ENCODE measurements at places on chromosomes 1 and 21. TPM values are rescaled to one million over a fixed set of nuclear protein-coding genes. Genes with fewer than 3 reads are reported as not detected.

- no peak for DNase-seq
Measured at GRCh38 chr1:41679531-41679930, 195.0 kb upstream of the EDN2 start.

- no peak for DNase-seq
Measured at GRCh38 chr1:245615001-245615400, 460.2 kb downstream of the KIF26B start.

- no peak for DNase-seq
Measured at GRCh38 chr21:44304877-44305293, 5.0 kb downstream of the PFKL start.

- DNase-seq: no peak
Measured at GRCh38 chr1:186609183-186609582, 71.0 kb downstream of the PTGS2 start.

GRCh38 chr1:6133146-6133895, 46.8 kb downstream of the CHD5 start:
- DNase-seq: no peak

LORICRIN gene
- total RNA-seq: not detected

DNA sequence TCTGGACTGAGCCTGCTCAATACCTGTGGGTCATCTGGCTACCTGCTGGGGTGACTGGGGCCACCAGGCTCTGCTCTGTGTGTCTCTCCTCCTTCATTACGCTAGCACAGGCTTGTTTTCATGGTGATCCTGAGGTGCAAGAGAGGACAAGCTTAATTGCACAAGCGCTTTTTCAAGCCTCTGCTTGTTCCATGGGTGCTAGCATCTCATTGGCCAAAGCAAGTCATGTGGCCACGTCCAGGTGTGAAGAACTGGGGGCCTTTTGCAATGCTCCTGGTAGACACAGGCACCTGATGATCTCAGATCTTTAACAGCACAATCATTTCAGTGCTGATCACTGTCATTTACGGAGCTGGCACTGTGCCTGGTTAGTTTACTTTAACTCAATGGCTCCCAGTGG, 114.6 kb downstream of the KAZN start:
- no peak for DNase-seq

- DNase-seq: no peak
Measured at GRCh38 chr1:184504040-184504954, 117.5 kb downstream of the C1orf21 start.

DNA sequence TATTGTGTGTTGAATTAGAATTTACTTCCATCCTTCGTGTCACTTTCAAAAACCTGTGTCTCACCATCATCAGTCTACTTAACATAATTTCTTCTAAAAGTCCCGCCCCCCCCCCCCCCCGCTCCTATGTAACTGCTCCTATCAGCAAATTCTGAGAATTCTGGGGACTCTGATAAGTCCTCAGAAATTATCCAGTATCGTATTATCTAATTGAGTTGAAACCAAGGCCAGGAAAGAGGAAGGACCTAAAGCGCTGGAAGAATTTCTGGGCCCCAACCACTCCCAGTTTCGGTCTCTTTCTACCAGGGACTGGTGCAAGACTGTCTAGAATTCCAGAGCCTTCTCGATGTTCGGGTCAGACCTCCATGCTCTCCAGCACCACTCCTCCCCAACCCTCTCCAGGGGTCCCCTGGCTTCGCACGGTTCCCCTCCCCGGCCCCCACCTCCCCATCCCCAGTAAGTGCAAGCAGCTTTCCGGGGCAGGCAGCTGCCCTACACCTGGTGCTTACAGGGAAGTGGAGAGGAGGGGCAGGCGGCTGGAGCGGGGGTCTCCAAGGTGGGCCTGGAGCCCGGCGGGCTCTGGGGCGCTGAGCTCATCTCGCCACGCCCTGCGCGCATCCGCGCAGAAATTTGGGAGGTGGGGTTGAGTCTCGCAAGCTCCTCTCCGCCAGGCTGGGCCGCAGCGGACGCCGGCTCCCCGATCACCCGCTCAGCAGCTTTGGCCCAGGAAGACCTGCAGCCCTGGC, 16.0 kb upstream of the ZNF496 start:
- no peak for DNase-seq

DNA sequence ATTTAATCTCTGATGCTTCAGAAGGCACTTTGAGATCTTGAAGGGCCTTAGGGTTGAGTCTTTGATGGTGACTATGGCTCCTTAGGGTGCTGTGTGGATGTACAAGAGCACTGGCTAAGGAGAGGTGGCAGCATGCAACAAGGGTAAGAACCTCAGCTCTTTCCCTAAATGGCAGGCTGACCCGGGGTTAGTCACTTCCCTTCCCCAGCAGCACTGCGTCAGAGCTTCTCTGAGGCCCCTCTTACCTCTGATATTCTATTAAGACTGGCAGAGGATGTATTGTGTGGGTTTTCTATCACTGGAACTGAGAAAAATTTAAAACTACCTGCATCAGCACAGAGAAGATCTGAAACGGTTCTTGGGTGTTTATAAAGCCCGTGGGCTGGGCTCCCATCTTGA, 11.8 kb downstream of the C1orf116 start:
- no peak for DNase-seq

GRCh38 chr1:101364370-101365120, 127.7 kb downstream of the S1PR1 start:
- DNase-seq: no peak

DNA sequence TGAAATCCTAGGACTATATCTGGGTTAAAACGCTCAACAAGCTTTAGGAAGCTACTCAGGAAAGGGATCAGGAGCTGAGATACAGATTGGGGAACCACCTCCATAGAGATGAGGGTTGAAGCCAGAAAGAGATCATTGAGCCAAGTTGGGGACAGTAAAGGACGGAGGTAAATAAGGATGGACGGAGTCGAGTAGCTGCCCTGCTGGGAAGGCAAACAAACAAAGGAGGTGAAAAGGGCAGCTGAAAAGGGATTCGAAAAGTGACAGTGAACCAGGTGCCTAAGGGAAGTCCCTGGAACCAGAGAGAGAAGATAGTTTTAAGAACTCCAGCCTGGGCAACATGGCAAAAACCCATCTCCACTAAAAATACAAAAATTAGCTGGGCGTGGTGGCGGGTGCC, 6.3 kb upstream of the CAMSAP2 start:
- DNase-seq: no peak

DNA sequence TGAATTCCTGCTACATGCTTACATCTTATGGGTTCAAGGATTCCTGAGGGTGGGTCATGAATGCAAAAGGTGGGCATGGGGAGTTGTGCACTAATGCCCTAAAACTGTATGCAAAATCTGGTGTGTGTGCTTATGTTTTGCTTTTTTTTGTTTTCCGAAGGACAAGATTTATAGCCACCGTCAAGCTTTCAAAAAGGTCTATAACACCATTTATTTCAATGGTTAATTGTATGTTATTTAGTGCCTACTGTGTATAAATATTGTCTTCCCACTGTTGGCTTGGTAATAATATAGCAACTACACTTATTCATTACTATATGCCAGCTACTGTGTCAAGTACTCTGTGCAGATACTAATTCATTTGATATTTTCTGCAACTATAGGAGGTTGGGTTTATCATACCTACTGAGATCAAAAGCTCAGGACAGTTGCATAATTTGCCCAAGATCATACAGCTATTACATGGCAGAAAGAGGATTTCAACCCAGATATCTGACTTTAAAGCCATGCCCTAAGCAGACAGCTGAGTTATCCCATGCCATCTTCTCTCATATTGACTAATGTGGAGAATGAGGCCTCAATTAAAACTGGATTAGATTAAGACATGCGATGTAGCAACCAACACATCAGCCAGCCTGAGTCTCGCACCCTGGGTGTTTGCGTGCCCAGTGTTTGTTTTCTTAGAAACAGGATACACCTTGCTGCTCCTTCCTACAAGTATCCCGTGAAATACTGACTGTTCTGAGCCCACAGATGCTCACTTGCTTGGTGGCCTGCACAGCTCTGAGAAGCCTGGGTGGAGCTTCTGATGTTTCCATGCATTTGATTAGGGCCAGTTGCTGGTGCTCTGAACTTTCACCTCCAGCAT, 34.6 kb downstream of the GADD45A start:
- DNase-seq: no peak

GRCh38 chr1:59015708-59016107, 231.9 kb upstream of the JUN start:
- DNase-seq: no peak

DNA sequence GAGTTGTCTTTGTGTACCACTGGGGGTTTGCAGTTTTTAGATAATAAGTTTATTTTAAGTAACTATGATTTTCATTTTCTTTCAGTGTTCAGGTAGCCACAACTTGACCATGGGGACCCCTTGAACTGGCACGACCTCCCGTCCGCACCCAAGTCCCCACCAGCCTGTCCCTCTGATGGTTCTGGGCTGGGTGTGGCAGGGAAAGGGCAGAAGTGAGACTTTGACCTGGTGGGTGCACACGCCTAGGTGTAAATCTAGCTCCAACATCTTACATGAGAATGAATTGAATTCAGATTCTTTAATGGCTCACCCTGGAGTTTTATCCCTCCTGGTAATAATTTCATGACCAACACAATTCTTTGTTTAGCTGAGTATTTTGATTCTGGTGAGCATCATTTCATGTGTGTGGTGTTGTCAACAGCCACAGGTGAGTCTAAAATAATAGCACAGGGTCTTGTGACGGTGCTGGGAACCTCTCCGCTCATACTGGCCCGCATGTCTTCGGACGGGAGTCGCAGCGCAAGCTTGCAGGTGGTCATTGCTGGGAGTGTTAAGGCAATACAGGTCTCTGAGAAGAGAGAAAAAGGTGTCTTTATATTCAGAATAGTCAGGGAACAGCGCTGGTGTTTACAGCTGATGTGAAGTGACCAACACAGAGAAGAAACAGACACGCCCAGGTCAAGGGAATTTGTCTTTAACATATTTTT, 50.8 kb upstream of the POFUT2 start:
- no peak for DNase-seq

CD1B gene
- not detected for total RNA-seq

GRCh38 chr1:10556430-10557005, 81.8 kb downstream of the PEX14 start:
- DNase-seq: no peak

LCE3D gene
- not detected for total RNA-seq

DNA sequence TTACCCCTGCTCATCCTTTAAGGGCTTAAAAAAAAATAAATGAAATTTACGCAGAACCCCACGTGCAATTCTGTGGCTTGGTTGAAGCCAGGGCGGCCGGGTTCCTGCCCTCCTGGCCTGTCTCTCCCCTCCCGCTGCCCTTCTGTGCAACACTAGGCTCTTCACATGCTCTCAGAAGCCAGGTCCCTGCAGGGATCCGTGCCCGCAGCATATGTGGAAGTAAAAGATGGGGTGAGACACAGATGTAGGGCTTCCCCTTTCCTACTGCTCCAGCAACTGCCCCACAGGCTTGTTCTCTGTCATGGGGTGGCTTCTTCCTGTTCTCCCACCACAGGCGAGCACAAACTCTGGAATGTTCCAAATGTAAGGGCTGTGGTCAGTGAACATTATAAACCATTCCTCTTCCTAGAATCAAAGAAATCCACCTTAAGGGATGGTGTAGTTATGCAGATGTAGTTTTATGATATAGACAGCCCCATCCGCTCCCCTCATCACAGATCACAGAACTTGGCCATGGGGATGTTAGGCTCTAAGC, 535.4 kb downstream of the KIF26B start:
- DNase-seq: no peak

- no peak for DNase-seq
Measured at GRCh38 chr1:145786271-145786670, 37.6 kb downstream of the RNF115 start.

GRCh38 chr1:18505666-18506065, 24.9 kb downstream of the KLHDC7A start:
- no peak for DNase-seq

DNA sequence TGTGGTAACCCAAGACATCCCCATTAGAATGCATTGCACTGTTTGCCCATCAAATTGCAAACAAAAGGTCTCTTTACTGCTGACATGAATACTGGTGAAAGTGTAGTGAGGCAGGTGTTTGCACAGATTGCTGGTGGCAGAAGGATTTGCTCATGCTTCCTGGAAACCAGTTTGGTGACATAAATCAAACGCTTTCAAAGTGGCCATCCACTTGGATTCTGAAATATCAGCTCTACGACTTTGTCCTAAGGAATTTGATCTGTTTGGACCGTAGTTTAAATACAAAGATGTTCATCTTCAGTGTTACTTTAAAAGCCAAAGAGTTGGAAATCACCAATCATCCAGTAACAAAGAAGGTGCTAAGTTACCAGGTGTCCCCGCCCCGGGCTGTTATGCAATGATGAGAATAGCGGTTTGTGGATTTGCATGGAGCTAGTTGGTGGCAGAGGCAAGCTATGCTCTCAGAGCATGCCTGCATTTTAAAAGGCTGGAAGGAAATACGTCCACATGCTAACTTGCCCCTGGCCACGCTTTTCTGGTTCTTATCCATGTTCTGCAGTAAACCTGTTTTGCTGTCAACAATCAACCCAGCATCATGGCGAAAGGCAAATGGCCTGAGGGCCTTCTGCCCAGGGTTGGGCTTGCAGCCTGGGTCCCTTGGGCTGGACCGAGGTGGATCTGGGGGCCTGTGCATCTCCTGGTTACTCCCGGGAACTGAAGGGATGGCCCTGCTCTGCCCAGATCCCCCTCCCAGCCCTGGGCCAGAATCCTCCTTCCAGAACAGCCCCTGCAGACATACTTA, 49.2 kb downstream of the UMODL1 start:
- no peak for DNase-seq

- no peak for DNase-seq
Measured at GRCh38 chr1:59678040-59678439, 136.7 kb upstream of the HOOK1 start.

DNA sequence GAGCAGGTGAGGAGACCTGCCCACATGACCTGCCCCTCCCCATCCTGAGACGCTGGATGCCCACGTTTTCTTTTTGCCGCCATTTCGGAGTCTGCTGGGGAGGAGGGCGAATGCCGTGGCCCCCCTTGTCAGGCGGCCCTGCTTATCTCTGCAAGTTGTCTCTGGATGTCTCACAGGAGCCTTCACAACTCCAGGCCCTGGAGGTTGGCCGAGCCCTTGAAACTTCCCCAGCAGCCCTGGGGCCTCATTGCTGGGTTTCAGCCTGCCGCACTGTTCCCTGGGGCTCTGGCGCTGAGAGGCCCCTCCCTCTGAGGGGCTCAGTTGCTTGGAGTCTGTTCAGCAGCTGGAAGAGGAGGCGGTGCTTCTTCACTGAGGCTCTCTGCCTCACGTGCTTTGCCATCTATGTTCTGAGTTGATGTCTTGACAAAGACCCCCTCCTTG, 29.8 kb upstream of the ZBTB21 start:
- no peak for DNase-seq

CEP104 gene
- total RNA-seq: 27.5 TPM

- DNase-seq: no peak
Measured at GRCh38 chr1:62462370-62462769, 25.5 kb downstream of the USP1 start.

GRCh38 chr1:111190931-111191451, 9.5 kb downstream of the DENND2D start:
- DNase-seq: peak; percentile 65

SIPA1L2 gene
- total RNA-seq: 3.0 TPM

DNA sequence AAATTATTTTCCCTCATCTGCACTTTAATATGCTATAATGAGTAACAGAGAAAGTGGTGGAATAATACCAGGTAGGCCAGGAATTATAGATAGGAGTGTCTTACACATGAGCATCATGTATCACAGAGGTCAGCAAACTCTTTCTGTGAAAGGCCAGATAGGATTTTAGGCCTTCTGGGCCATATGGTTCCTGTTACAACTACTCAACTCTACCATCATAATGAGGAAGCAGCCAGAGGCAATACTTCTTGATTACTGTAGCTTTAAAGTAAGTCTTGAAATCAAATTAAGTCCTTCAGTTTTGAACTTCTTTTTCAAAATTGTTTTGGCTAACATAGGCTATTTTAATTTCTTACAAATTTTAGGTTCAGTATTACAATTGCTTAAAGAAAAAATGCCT, 32.1 kb upstream of the IGSF3 start:
- no peak for DNase-seq

CD53 gene
- 9.3 TPM for total RNA-seq

ABCB10 gene
- 16.4 TPM for total RNA-seq
